ENCODE measurements at places on chromosomes 5 and 9. TPM values are rescaled to one million over a fixed set of nuclear protein-coding genes. Genes with fewer than 3 reads are reported as not detected.

GRCh38 chr5:180334751-180335613 is 18.2 kb downstream of the GFPT2 start:
- DNase-seq: peak; percentile 45

GRCh38 chr9:32456564-32456963 is 69.4 kb downstream of the RIGI start:
- DNase-seq: no peak

- no peak for DNase-seq
These were observed 16.5 kb upstream of the DMRT3 start for GRCh38 chr9:959914-960313.

The NPR2 gene
- 15.2 TPM for total RNA-seq

The PLPP7 gene
- total RNA-seq: 128 TPM

The IFNA13 gene
- not detected for total RNA-seq

The NMUR2 gene
- not detected for total RNA-seq

DNA sequence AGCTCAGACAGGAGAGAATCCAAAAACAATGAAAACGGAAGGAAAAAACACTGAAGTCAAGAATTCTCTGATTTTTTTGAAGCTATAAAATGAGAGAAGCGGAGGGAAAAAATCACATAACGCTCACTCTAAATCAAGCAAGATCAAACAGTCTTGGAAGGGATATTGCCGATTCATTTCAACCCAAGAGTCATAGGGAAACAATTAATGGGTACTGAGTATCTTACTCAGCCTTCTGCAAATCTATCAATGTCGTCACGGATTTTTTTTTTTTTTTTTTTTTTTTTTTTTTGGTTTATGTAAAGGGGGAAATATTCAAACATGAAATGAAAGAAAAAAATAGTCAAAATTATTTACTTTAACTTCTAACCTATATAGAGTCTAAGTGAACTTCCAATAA is 9.5 kb downstream of the MEF2C start:
- DNase-seq: no peak

DNA sequence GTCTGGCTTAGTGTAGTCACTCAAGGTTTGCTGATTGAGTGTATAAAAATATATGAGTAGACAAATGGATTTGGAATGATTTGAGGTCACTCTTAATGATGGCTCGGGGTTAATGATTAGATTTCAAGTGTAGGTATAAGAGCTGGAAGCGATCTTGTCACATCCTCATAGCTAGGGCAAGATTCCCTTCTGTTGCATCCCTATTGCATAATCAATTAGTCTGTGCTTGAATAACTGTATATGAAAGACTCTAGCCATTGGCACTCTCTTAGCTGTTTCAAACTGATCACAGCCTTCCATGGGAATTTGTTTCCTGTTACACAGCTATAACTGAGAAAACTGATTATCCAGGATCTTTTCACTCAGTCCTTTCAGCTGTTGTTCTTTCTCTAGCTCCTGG is 811.6 kb downstream of the TLE4 start:
- DNase-seq: no peak

GRCh38 chr5:67319935-67320725 is 123.5 kb upstream of the CD180 start:
- no peak for DNase-seq

- DNase-seq: no peak
These were observed 161.4 kb upstream of the FBXL7 start for GRCh38 chr5:15338546-15338945.

DNA sequence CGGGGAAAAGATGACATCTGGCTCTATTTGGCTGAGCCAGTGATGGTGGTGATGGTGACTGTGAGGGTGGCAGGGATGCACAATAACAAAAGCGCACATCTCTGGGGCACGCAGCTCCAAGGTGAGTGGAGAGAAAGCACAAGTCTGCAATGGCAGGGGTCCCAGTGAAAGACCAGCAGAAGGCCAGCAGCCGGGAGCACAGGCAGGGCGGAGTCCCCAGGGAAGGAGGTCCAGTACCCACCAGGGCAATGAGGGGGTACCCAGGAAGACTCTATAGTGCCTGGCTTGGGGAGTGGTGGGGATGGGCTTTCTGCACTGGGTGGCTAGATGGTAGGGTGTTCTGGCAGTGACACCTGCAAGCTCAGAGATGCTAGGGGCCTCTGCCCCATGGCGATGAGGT is 69.4 kb downstream of the AK8 start:
- no peak for DNase-seq

DNA sequence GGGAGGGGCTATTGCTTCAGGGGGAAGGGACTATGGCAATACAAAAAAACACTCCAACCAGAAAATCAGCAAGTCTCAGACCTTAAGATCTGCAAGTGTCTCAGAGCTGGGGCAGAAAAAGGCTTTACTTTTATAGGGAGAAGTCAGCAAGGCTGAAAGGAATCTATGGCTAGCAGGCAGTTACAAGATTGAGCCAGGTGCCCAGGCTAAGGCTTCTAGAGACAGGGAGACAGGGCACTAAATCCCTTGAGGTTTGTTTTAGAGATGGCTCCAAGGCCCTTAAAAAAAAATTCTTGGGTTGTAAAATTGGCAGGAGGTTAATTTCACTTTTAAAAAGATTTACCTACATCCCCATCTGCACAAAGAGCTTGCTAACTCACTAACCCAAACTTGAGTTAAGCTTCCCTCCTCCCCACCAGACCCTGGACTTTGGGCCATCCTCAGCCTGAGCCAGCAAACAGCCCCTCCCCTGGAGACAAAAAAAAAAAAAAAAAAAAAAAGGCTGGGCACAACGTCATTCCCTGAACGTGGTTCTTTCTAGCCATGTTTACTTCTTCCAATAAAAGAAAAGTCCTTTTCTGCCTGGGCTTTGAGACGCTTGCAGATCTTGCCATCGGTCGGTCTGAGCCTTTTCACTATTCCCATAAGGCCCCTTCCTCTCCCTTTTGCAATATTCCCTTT is 17.9 kb downstream of the NIPAL4 start:
- no peak for DNase-seq

GRCh38 chr5:36152324-36153297 is 700 bp downstream of the SKP2 start:
- DNase-seq: no peak

The HRH2 gene
- total RNA-seq: 66.0 TPM

The TLE1 gene
- 19.3 TPM for total RNA-seq

DNA sequence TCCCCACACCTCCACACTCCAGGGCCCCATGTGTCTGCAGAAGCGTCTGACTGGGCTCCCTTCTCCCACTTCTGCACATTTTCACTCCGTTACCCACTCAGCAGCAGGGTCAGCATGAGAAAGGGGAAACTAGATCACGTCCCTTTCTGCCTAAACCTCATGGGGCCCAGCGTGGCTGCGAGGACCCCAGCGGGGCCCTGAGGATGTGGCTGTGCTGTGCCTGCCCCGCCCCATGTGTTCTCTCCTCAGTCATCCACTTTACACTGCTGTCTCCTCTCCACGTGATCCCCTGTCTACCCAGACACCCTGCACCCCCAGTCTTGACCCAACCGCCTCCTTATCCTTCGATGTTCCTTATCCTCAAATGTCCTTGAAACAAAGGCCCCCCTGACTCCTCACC is 59.8 kb upstream of the OTULINL start:
- no peak for DNase-seq

DNA sequence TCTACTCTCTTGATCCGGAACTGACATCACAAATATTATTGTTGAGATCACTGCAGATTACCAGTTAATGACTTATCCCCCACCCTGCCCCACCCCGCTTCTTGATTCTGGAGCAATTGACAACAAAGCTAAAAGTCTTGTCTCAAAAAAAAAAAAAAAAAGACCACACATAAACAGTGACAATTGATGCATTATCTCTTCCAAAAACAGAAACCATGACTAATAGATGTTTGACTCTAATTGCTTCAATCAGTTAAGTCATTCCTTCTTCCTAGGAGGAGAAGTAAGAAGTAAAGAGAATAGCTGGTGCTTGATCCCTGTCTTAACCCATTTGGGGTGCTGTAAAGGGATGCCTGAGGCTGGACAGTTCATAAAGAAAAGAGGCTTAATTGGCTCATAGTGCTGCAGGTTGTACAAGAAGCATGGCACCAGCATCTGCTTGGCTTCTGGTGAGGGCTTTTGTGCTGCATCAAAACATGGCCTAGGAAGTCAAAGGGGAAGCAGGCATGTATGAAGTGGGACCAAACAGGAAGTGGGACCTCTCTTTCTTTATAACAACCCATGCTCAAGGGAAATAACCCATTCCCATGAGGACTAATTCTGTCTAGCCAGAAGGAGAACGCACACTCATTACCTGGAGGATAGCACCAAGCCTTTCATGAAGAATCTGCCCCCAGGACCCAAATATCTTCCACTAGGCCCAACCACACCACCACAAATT is 158.7 kb downstream of the TMEM167A start:
- no peak for DNase-seq

DNA sequence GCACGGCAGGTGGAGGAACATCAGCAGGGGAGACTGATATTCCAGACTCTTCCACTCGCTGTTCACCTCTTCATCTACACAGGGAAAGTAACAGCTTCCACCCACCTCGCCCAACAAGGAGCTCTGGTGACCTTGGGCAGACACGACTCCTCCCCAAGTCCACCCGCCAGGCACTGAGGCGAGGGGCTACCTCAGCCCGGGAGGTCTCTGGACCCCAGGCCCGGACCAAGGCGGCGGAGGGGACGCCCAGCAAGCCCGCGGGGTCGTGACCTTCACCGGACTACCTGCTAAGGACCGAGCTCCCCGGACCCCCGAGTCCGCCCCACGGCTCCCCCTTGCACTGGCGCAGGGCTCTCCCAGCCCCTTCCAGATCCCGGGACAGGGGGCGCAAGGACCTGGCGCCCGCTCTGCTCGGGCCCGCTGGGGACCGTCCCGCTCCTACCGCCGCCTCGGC is 70.2 kb upstream of the LPCAT1 start:
- DNase-seq: no peak

The CARD9 gene
- 1.6 TPM for total RNA-seq

The CNTNAP3 gene
- 8.4 TPM for total RNA-seq

- peak; percentile 48 for DNase-seq
These were observed 1.6 kb downstream of the B4GALT1 start for GRCh38 chr9:33165263-33166151.

DNA sequence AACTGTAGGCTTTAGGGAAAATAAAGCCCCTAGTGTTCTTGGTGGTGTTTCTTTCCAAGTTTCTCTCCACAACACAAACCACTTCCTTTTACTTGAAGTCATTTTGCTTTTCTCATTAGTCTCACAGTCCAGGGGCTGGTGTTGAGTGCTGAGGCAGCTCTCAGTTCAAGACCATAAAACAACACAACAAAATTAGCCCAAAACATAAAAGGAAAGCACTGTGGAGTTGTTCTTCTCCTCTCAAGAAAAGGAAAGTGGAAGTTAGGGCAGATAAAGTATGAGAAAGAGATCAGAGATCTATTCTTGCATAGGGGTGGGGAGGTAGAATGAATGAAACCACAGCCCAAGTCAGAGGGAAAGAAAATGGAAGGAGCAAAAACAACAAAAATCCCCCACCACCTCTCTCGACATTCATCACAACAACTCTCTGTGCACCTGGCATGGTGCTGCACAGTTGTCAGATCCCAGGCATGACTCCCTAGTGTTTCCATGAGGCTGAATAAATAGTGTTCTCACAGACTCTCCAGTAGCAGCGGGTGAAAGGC is 569.9 kb downstream of the RAB3C start:
- no peak for DNase-seq

DNA sequence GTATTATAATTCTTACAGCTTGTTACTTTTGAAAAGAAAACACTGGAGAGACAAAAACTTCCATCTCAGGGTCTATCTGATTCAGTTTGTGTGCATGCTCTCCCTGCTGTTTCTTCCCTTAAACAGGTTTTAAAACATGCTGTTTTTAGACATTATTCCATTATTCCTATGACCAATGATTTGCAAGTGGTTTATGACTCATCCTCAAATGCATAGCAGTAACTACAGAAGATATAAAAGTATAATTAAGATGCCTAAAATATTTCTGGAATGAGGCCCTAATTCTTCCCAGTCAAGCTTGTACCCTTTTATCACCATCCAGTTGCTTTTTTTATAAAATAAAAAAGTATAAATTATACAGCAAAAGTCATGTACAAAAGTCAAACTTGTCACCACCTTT is 3.7 kb downstream of the DTWD2 start:
- DNase-seq: no peak

The BTNL8 gene
- not detected for total RNA-seq

GRCh38 chr5:17317473-17317872 is 100.0 kb downstream of the BASP1 start:
- DNase-seq: no peak

The IL31RA gene
- total RNA-seq: not detected

DNA sequence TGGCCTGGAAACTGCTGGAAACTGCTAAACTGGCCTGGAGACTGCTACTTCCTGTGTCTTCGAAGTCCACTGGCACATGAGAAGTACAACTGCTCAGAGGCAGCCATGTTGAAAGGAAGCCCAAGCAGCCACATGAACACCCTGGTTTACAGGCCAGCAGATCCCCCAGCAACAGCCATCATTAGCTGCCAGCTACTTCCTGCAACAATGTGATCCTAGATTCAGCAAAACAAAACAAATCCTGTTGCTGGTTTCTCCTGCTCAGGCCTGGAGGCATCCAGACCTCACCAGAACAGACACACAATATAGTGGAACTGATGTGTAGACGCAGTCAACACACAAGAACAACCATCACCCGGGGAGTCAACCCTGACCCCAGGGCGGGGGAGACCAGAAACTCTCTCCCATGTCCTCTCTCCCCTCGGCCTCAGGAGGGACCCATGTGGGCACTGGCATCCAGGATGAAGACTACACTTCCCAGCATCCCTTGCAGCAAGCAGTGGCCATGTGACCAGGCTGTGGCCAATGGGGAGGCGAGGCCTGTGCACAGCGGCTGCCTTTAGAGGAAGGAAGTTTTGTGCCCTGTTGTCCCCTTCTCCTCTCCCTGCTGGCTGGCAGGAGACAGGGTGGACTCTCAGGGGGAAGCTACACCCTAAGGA is 9.2 kb upstream of the LCN15 start:
- no peak for DNase-seq

- no peak for DNase-seq
These were observed 111.5 kb upstream of the SPOCK1 start for GRCh38 chr5:137610598-137610997.

GRCh38 chr5:53277491-53277890 is 167.9 kb upstream of the MOCS2 start:
- DNase-seq: no peak

The GALT gene
- total RNA-seq: 37.3 TPM

The C9 gene
- not detected for total RNA-seq

The TAF11L13 gene
- total RNA-seq: not detected

- DNase-seq: no peak
These were observed 24.0 kb upstream of the F2RL1 start for GRCh38 chr5:76794871-76795270.

The TGFBI gene
- total RNA-seq: 62.5 TPM

DNA sequence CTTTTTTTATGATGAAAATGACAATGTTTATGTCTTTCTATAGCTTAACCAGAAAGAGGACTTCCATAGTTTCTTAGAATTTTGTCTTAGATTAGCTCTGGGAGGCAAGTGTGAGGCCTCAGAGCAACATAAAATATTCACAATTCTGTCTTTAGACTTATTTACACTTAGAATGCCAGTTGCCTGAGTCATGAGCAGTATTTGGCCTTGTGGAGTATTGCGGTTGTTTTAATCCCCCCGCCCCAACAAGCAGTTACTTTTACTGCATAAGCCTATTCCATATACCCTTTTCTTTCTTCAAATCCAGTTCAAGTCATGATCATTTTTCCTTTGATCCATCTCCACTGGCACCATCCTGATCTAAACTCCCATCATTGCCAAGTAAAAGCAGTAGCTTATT is 198.0 kb upstream of the EGFLAM start:
- DNase-seq: no peak

The KIAA0825 gene
- 2.3 TPM for total RNA-seq
